Left lung (tissue), 14 donors: ENCODE measurements at places on chromosomes 11 and 22. TPM values are rescaled to one million over a fixed set of nuclear protein-coding genes. Genes with fewer than 3 reads are reported as not detected.

SEC14L6 gene
- 4.0 TPM for total RNA-seq

MMP8 gene
- 0.41 TPM for total RNA-seq

OR52H1 gene
- 0.32 TPM for total RNA-seq

TMEM25 gene
- total RNA-seq, result 33.2 TPM

CRYAB gene
- total RNA-seq, result 41.5 TPM

CRYBB3 gene
- not detected for total RNA-seq

PATL1 gene
- total RNA-seq, result 42.6 TPM

CARNS1 gene
- total RNA-seq, result 0.71 TPM

MYBPC3 gene
- 0.52 TPM for total RNA-seq

PATE4 gene
- not detected for total RNA-seq

HORMAD2 gene
- total RNA-seq, result 0.13 TPM

OTOG gene
- total RNA-seq, result not detected

PANX3 gene
- total RNA-seq, result not detected

SEPTIN3 gene
- 2.0 TPM for total RNA-seq

FZD4 gene
- 23.5 TPM for total RNA-seq

VSIG10L2 gene
- total RNA-seq, result 0.21 TPM

NRXN2 gene
- total RNA-seq, result 3.5 TPM

RIBC2 gene
- 4.5 TPM for total RNA-seq

IL17REL gene
- not detected for total RNA-seq

MOV10L1 gene
- total RNA-seq, result 0.37 TPM

HARBI1 gene
- 4.5 TPM for total RNA-seq

NCAM1 gene
- total RNA-seq, result 1.7 TPM

C22orf23 gene
- total RNA-seq, result 0.26 TPM
